ENCODE measurements at places on chromosomes 16 and 17. TPM values are rescaled to one million over a fixed set of nuclear protein-coding genes. Genes with fewer than 3 reads are reported as not detected.

- DNase-seq = no peak
Observed at GRCh38 chr17:2259769-2260536, 43.6 kb downstream of the SMG6 start.

GRCh38 chr17:10652984-10653659, 4.0 kb downstream of the MYH3 start:
- no peak for DNase-seq

ERN2 gene
- total RNA-seq = not detected

- DNase-seq = no peak
Observed at GRCh38 chr17:19646788-19647696, 1.5 kb upstream of the ALDH3A2 start.

CDRT4 gene
- 1.8 TPM for total RNA-seq

DNA sequence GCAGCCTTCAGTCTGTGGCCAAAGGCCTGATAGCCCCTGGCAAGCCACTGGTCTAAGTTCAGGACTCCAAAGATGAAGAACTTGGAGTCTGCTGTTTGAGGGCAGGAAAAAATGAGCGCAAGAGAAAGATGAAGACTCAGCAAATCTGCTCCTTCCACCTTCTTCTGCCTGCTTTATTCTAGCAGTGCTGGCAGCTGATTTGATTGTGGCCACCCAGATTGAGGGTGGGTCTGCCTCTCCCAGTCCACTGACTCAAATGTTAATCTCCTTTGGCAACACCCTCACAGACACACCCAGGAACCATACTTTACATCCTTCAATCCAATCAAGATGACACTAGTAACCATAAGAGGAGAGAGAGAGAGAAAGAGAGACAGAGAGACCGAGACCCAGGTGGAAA, 127.6 kb downstream of the UTP18 start:
- DNase-seq = no peak

- no peak for DNase-seq
Observed at GRCh38 chr17:9696279-9697044, 51.1 kb downstream of the USP43 start.

- DNase-seq = no peak
Observed at GRCh38 chr16:60463986-60464385, 1572.3 kb downstream of the CDH8 start.

STAT5A gene
- total RNA-seq = 12.1 TPM

TBC1D3K gene
- total RNA-seq = not detected

DNA sequence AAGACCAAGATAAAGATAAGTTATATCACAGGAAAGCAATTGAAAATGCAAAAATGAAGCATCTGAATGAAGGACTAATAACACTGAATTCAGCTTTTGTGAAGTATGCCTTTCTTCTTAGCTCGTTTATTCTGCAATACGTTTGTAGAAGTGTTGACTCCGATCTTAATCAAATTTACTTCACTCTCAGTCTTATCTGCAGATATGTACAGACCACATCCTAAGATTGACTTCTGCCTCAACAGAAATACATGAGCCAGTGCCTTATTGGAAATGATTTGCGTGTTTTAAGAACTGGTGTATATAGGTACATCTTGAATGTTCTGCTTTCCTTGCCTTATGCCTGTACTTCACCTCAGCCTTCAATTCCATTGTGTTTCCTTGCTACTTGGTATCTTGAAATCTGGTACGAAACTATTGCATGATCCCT, 1.3 kb downstream of the ATF7IP2 start:
- DNase-seq = no peak

GRCh38 chr16:74307383-74307782, 10.8 kb downstream of the PSMD7 start:
- DNase-seq = no peak

GRCh38 chr17:53032861-53033271, 789.9 kb upstream of the KIF2B start:
- DNase-seq = no peak

DNA sequence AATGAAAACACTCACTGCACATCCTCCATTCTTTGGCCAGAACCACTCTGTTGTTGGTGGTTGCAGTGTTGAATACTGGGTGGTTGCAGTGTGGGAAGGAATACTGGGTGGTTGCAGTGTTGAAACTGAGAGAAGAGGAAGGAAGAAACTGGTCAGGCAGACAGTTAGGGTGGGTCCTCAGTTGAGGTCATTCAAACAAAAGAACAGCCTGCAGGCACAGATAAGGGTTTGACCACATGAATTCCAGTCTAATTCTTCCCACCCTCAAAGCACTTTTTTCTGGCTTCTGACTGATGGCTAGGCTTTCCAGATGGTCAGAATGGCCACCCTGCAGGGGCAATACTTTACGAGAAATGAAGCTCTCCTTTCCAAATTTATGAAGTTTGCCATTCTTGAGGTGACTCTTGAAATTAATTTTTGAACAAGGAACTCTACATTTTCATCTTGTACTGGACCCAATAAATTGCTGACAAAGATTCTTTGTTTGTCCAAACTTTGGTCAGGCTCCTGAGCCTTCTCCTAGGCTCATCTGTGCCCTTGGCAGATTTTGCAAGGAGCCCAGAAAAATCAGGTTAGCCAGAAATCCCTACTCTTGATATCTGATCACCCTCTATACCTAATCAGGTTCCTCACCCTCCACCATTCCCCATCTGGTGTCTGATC, 596.6 kb upstream of the CDH5 start:
- DNase-seq = no peak

GRCh38 chr17:56009795-56010651, 143.3 kb upstream of the ANKFN1 start:
- no peak for DNase-seq

DNA sequence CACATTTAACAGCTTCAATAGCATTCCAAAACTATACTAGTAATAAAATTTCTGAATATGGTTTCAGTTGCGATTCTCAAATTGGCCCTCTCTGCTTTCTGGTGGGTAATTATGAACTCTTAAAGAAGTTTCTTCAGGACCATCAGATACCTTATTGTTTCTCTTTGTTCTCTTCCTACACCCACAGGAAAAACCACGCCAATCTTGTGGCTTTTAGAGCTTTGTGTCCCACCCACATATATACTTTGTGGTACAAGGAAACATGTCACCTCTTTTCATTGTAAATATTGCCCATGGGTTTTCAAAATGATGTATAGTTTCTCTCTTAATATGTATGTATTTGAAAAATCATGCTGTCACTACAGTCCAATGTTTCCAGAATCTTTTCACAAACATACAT, 12.1 kb downstream of the ABCA9 start:
- DNase-seq = no peak

CLEC10A gene
- total RNA-seq = 3.0 TPM

- DNase-seq = no peak
Observed at GRCh38 chr16:77905374-77905920, 116.9 kb upstream of the CLEC3A start.

RNF151 gene
- total RNA-seq = not detected

KAT7 gene
- 63.2 TPM for total RNA-seq

DNA sequence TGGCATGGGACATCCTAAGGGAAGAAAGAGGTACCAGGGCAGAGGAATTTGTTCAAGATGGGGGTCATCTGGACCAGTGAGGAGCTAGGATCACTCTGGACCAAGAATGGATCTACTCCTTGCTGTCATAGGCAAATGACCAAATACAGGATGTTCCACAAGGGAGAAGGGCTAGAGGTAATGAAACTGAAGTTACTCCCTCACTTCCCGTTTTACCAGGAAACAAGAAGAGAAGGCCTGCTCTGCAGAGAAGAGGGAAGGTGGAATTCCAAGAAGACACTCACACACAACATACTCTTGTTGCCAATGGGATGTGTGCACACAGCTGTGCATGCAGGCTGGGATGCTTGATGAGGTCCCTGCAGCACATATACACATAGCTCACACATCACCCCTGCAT, 38.6 kb downstream of the NEUROD2 start:
- no peak for DNase-seq

YBX2 gene
- 1.2 TPM for total RNA-seq

DNA sequence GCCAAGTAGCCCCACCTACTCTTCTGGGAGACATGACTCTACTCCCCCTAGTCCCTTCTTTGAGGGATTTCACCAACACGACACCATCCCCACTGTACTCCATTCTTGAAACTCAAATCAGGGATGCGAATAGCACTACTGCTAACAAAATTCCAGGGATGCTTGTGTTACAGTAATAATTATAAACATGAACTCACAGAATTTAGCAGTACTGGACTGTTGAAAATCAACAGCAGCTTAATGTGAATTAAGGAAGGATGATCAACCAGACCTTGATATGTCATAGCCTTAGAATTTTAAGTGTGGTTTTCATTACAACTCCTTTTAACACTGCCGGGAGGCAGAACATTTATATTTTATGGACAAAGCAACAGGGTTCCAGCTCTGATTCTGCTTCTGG, 37.9 kb downstream of the AMFR start:
- DNase-seq = no peak

- no peak for DNase-seq
Observed at GRCh38 chr16:84314814-84315213, 20.1 kb downstream of the WFDC1 start.

GRCh38 chr16:21083729-21084268, 66.8 kb downstream of the DNAH3 start:
- DNase-seq = no peak

CA10 gene
- total RNA-seq = not detected

DNA sequence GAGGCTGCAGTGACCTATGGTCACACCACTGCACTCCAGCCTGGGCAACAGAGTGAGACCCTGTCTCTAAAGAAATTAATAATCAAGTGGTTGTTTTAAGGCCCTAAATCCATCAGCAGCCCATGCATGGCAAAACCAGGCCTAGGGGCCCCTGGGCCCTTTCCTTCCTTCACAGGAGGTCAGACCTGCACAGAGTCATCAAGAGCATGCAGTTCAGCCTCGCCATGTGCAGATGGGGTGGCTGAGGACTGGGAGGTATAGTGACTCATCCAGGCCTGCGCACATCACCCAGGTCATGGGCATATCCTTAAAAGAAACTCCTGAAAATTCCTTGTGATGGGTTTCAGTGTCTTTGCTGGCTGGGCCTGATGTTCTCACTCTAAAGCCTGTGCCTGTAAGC, 72.4 kb upstream of the AMZ2 start:
- no peak for DNase-seq

EVPL gene
- total RNA-seq = 0.05 TPM

KRTAP2-1 gene
- not detected for total RNA-seq

GRCh38 chr17:50163843-50164696, 1.7 kb upstream of the SGCA start:
- peak; percentile 87 for DNase-seq

DNA sequence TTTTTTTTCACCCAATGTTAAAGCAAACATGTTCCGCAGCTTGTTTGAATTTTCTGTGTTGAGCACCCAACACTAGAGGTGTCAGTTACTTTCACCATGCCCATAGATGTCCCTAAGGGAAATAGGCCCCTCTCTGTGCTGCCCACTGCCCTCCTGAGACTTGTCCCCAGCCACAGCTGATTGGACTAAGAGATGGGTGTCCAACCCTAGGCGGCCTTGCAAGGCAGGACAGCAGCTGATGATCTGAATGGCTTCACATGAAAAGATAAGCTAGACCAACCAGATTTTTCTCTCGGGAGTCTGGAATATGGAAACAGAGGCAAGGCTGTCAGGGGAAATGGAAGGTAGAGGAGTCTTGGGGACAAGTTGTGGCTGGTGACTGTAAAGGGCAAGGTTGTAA, 6.1 kb upstream of the CALB2 start:
- no peak for DNase-seq

DNA sequence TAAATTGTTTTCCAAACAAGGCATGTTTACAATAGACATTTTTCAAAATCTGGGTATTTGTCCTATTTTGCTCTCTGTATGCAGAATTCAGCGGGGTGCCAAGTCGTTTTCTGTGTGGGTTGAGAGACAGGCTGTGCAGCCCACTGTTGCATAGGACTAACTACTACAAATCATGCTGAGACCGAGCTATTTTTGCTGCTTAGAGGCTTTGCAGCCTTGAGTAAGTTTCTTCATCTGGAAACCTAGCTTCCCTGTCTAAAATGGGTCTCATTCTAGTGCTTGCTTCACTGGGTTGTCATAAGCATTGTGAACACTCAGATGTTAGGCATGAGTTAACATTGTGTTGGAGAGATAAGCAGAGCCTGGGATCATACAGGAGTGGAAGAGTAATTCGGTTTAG, 1.3 kb downstream of the PRPSAP2 start:
- DNase-seq = no peak

TERB1 gene
- total RNA-seq = not detected

DNA sequence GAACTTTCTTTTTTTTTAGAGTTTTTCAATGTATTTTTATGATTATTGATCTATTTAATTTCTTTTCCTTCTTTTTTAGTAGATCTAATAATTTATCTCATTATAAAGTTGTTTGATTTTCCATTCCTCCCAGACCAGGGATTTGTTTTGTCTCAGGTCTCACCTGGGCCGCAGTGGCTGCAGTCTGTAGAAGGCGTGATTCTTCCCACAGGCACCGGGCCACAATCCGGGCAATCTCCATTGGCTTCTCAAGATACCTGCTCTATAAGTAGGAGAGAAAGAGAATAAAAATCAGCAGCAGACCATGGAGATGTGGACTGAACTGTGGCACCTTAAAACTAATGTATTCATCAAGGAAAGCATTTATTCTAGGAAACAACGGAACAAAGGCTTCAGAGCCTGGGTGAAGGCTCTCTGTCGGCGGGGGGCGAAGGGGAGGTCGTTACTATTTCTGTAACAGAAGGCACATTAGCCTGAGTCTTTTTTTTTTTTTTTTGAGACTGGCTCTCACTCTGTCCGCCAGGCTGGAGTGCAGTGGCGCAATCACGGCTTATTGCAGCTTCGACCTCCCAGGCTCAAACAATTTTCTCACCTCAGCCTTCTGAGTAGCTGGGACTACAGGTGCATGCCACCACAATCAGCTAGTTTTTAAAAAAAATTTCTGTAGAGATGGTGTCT, 42.7 kb downstream of the STAT3 start:
- DNase-seq = no peak
